Right lobe of liver (tissue), 6 donors: ENCODE measurements at places on chromosomes 1 and 21. TPM values are rescaled to one million over a fixed set of nuclear protein-coding genes. Genes with fewer than 3 reads are reported as not detected.
A peak's percentile ranks its signal among the peaks of the same experiment; 100 is the strongest.

Gene PTGER3
- total RNA-seq = not detected

DNA sequence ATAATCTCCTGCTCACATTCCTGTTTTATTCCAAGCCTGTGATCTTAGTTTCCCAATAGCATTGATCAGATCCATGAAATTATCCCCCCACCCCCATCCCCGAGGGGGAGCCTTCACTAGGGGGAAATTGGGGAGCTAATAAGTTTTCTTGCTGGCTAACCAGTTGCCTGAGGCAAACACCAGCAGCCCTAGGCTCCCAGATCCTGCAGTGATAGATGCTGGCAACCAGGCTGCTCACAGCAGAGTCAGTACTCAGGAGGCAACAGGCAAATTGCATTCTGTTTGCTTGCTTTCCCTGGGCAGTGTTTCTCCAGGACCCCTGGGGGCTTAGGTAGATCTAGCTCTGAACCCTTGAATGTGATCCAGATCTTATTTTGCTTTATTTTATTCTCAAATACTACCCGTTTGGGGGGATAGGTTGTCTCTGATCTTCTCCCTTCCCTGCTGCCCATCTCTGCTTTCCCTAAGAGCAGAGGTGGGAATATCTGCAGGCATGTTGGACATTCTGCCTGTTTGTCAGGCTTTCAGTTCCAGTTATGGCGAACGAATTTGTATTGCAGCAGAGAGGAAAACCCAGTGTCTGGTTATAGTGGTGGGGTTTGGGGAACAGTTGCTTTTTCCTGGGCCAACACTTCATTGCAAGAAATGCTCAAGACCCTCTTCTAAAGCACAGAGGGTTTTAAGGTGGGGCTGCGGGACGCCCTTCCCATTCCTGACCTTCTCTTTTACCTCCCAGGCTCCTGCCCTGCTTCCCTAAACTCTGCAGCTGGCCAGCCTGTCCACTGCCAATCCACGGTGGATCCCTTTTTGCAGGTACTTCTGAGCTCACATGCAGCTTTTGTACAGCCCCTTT lies 289.8 kb upstream of the PLXNA2 start:
- no peak for DNase-seq
- no peaks in the 10 kb centered on the region for H3K27me3 ChIP-seq
- no peak overlapping the region for H3K27ac ChIP-seq

GRCh38 chr1:18077657-18078215 lies 29.9 kb upstream of the IGSF21 start:
- no peaks in the 10 kb centered on the region for H3K27me3 ChIP-seq
- no peaks in the 10 kb centered on the region for H3K36me3 ChIP-seq
- H3K27ac ChIP-seq = no peak overlapping the region
- H3K4me1 ChIP-seq = no peaks in the 10 kb centered on the region
- no peak overlapping the region for H3K4me3 ChIP-seq

Gene NCSTN
- 31.1 TPM for total RNA-seq

GRCh38 chr1:228460821-228461220 lies 26.4 kb upstream of the RNF187 start:
- H3K27me3 ChIP-seq = peaks cover 20% of the 10 kb centered on the region
- no peak for DNase-seq
- no peaks in the 10 kb centered on the region for H3K36me3 ChIP-seq
- no peaks in the 10 kb centered on the region for H3K4me1 ChIP-seq
- H3K27ac ChIP-seq = no peak overlapping the region

- H3K27me3 ChIP-seq = no peaks in the 10 kb centered on the region
- DNase-seq = no peak
- H3K4me3 ChIP-seq = no peak overlapping the region
- no peak overlapping the region for H3K27ac ChIP-seq
These were observed 30.5 kb upstream of the B3GALT2 start for GRCh38 chr1:193216920-193217319.

Gene CHIA
- total RNA-seq = not detected

GRCh38 chr1:162003061-162003829 lies 20.4 kb downstream of the OLFML2B start:
- H3K27ac ChIP-seq = peak overlapping the region; percentile 17
- DNase-seq = no peak
- no peaks in the 10 kb centered on the region for H3K4me1 ChIP-seq
- no peak overlapping the region for H3K4me3 ChIP-seq
- no peaks in the 10 kb centered on the region for H3K27me3 ChIP-seq

Gene SOX13
- total RNA-seq = 19.2 TPM

GRCh38 chr1:69913977-69914376 lies 291.4 kb downstream of the LRRC40 start:
- DNase-seq = no peak
- no peaks in the 10 kb centered on the region for H3K4me1 ChIP-seq
- H3K27ac ChIP-seq = no peak overlapping the region
- H3K27me3 ChIP-seq = no peaks in the 10 kb centered on the region
- no peaks in the 10 kb centered on the region for H3K36me3 ChIP-seq

Gene ANKRD35
- total RNA-seq = 2.3 TPM

DNA sequence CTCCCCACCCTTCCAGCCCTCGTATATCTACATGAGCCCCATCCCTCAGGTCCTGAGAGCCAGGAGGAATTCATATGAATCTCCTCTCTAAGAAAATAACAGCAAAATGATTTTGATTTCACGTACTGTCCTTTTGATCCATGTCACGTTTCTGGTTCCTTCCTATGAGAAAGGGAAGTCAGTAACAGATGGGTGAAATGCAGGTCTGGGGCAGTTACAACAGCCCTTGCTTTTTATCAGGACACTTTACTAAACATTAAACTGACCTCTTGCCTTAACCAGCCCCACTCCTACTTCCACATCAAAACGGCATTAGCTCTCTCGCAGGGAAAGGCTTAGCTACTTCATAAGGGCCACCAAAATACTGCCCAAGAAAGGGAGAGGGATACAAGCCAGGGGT lies 59.0 kb downstream of the SPATA46 start:
- H3K27ac ChIP-seq = no peak overlapping the region
- no peaks in the 10 kb centered on the region for H3K36me3 ChIP-seq
- H3K4me1 ChIP-seq = no peaks in the 10 kb centered on the region
- no peaks in the 10 kb centered on the region for H3K27me3 ChIP-seq
- DNase-seq = no peak
- no peak overlapping the region for H3K4me3 ChIP-seq
